ENCODE measurements at places on chromosomes 5 and 9.

DNA sequence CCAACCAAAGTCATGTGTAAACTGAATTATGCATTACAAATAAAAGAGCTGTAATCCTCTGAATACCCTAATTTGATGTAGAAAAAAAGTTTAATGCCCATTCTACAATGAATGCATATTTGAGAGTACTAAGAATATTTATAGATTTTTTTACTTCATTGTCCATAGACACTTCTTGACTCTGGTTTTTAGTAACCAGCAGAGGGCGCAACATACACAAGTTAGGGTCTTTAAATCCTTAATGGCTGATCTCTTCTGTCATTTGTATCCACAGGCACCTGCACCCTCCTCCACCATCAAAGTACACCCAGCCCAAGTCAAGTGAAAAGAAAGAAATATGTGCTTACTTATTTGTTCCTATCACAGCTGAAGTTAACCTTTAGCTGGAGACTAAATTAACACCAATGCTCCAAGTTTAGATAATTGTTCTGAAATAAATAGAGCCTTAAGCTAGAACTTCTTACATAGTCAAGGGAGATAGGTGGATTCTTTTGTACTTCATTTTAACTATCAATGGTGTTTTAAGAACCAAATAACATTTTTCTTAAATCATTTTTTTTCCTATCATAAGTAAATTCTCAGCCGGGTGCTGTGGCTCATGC is 524.2 kb upstream of the DAB2 start:
- no peak for DNase-seq

GRCh38 chr9:128026773-128027541 is 40.2 kb downstream of the NAIF1 start:
- DNase-seq, result no peak

GRCh38 chr9:98234245-98234825 is 21.1 kb downstream of the TBC1D2 start:
- no peak for DNase-seq

DNA sequence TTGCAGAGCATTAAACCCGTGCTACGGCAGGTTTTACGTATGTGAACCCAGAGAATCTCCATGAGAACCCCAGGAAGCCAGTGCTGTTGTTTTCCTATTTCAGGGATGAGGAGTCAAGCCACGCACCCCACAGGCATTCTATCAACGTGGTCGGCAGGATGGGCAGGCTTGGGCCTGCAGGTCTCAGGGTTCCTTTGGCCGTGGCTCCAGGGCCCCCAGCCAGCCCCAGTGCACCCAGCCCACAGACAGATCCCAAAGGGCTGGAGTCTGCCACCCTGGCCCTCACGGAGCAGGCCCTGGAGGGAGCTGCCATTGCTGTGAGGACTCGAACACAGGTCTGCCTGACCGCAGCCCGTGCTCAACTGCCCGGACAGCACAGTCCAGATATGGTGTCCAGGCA is 77.1 kb upstream of the STXBP1 start:
- no peak for DNase-seq

DNA sequence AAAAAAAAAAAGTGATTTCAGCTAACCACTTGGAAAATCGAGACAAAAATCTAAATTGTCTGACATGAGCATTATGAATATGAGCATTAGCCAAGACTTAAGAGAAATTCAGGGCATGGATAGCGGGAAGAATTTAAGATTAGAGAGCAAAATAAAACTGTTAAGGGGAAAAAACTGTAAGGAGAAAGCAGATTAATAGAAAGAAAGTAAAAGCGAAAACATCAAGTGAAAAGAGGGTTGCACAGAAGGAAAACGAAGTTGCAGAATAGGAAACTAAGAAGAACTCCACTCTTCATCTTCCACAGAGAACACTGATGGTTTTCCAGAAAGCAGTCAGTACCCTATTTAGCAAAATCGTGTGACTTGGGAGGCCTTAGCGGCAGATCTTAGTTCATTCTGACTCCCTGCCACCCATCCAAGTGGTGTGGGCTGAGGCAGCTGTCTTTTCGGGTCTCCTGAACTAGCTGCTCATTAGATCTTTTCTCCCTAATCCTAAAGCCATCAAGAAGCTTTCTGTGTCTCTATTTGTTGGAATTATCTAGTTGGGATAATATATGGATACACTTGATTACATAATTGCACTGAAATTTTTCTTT is 3.7 kb downstream of the NIM1K start:
- no peak for DNase-seq

DNA sequence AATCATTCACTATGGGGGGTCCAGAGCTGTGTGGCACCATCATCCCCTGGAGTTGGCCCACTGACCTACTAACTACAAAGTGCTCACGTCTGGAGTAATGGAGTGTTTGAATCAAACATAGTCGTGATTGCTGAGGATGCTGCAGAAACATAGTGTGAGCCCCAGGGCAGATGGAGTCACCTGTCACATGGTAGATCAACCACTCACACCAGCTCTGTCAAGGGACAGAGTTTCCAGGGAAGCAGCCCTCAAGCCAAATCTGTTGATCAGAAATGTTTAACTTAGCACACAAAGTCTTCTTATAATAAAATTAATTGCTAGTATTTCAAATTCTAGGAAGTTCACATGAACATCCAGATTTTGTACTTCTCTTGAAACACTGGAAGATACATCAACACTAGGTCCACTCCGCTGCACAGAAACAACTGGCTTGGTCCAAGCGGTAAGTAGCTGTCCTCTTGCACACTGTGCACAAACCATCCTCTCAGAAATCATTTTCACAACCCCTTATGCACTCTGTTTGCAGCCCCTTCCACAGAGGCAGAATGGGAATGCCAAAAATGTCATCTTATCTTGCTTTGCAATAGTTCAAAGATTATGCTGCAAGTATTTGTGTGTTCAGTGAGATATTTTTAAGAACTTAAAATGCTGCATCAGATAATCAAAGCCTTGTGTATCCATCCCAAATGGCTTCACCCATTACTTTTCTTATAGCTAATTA is 191.0 kb downstream of the EPB41L4A start:
- no peak for DNase-seq

GRCh38 chr9:86328156-86328555 is 26.1 kb downstream of the TUT7 start:
- no peak for DNase-seq

GRCh38 chr9:72362680-72363139 is 2.3 kb downstream of the ZFAND5 start:
- peak; percentile 8 for DNase-seq

DNA sequence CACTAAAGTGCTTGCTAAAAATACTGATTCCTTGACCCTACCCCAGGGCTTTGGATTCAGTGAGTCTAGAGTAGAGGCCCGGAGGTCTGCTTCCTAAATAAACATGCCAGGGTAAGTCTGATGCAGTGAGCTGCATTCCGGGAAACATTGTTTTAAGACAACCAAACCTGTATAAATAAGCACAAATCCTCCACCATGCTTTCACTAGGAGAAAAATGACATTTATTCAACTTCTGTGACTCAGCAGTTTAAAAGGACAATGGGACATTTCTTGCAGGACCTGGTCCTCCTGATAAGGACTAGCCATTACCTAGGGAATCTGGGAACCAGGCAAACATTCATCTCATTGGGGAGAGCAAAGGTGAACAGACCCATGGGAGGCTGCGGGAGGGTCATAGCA is 335.3 kb downstream of the MLLT3 start:
- DNase-seq, result no peak

- no peak for DNase-seq
Measured at GRCh38 chr5:5616247-5616895, 193.9 kb downstream of the ICE1 start.

DNA sequence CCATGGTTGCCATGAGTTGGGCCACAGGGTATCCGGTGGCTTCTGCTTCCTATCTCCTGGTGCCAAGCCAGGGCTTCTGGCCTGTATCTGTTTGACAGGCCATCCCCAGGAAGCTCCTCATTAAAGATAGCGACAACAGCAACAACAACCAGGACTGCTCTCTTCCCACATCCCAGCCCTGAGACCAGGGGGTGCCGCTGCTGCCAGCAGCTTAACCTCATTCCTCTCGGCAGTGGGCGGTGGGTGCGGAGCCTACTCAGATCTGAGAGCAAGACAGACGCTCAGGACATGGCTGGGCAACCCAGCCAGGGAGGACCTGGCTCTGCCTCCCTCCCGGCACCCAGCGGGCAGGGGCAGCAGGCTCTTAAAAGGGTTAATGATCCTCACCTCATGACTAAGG is 98.3 kb downstream of the PSD2 start:
- no peak for DNase-seq

DNA sequence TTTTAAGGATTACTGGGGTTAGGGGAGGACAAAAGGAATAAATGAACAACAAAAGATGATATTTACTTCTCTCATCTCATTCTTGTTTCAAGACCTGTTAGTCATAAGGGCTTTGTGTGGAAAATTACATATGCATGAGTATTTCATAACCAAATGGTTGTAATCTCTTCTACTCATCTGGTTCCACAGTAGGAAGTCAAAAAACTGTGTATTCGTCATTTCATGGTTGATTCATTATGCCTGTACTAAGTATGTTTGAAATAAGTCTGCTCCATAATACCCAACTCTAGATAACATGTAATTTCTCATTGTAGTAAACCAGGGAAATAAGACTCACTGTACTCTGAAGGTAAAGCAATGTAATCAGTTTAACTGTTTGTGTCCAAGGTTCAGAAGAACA is 212.9 kb downstream of the ARRDC3 start:
- DNase-seq, result no peak

GRCh38 chr5:1521671-1522600 is 1.8 kb downstream of the LPCAT1 start:
- no peak for DNase-seq

DNA sequence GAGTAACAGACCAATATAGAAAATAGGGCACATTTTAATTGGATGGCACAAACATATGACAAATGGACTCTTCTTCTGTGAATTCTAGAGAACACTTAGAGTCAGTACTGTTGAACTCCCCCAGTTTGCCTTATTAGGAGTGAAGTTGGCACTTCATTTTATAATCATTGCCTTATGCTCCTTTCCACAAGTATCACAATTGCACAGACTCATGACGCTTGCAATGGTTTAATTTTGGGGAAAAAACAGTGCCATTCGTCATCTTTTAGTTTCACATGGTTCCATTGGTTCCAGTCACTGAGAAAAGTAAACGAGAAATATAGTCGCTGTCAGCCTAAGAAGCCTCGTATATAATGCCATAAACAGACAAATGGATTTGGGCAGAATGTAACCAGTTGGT is 71.2 kb downstream of the LURAP1L start:
- DNase-seq, result no peak

- DNase-seq, result no peak
Measured at GRCh38 chr5:88957013-88957412, 74.0 kb upstream of the MEF2C start.

GRCh38 chr5:149049371-149049781 is 13.5 kb downstream of the SH3TC2 start:
- DNase-seq, result no peak

DNA sequence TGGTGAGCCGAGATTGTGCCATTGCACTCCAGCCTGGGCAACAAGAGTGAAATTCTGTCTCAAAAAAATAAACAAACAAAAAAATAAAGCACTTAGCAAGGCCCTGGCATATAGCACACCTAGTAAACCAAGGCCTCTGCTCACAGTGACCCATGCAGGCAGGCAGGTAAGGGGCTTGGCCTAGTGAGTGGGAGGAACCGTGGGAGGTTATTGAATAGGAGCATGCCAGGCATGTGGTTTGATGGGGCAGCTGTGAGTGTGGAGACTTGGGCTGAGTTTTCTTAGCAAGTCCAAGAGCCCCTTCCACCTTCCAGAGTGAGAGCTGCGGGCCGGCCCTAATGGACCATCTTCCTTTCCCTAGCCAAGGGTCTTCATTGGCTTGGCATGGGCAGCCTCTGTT is 4.5 kb upstream of the NDST1 start:
- no peak for DNase-seq

DNA sequence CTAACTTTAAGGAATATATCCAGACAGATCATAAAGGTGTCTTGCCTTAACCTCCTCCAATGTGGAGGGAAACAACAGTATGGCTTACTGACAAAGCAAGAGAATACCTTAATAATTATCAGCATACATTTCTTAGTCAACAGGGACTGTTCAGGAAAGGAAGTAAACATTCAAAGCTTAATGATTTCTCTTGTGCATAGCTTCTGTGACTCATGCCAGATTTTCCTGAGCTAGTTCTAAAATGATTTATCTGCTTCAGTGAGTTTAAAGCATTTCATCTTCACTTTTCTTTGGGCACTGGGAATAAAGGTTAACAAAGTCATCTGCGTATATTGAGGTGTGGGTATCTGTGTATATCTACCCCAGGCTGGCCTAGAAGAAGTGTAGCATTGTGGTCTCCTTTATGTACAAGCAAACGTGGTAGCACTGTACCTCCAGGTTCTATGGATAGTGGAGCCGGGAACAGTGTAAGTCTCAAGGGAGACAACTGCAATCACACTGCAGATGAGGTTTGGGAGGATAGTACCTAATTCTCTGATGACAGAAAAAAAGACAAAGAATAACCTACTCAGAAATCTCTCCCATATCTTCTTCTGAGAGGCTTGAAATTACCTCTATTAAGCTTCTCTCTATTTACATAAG is 284.1 kb downstream of the HCN1 start:
- no peak for DNase-seq

- no peak for DNase-seq
Measured at GRCh38 chr9:20749496-20750198, 65.6 kb downstream of the FOCAD start.

DNA sequence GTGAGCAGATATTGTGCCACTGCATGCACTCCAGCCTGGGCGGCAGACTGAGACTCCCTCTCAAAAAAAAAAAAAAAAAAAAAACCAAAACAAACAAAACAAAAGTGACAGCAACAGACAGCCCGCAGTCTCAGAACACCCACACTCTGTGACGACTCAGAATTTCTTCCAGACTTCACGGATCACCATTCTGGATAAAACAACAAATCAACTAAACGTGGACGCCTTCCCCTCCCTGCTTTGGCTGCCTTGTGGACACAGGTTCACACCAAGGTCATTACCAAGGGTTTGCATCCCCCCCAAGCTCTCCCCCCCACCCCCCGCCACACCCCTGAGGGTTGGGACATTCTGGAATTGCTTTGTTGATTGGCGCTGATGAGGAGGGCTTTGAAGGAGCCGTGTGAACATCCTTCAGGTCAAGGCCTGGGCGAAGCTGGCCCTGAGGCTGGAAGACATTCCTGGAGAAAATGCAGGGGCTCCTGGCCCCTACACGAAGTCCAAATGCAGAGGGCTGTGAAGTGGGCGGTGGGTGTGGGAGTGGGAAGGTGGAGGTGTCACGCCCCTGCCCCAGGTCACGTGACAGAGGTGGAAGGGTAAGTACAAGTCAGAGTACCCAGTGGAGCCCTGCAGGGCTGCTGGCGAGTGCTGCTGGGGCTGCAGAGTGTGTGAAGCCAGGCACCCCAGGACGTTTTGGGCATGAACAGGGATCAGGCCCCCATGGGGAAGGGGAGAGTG is 10.1 kb downstream of the LCN10 start:
- DNase-seq, result no peak

- no peak for DNase-seq
Measured at GRCh38 chr5:133344266-133344665, 268.1 kb downstream of the FSTL4 start.

GRCh38 chr5:124948754-124949275 is 202.4 kb upstream of the ZNF608 start:
- no peak for DNase-seq

Data from NCI-H2227 treated with DMSO at 0.1 percent for 48 hours (cell line).